Activated CD8-positive, alpha-beta memory T cell treated with anti-CD3 and anti-CD28 coated beads for 1 hour (primary cell): ENCODE measurements at places on chromosomes 4 and X.

GRCh38 chrX:135396566-135396965 is 25.2 kb upstream of the SMIM10L2A start:
- DNase-seq: no peak

GRCh38 chr4:84957514-84958420 is 8.7 kb downstream of the WDFY3 start:
- no peak for DNase-seq

DNA sequence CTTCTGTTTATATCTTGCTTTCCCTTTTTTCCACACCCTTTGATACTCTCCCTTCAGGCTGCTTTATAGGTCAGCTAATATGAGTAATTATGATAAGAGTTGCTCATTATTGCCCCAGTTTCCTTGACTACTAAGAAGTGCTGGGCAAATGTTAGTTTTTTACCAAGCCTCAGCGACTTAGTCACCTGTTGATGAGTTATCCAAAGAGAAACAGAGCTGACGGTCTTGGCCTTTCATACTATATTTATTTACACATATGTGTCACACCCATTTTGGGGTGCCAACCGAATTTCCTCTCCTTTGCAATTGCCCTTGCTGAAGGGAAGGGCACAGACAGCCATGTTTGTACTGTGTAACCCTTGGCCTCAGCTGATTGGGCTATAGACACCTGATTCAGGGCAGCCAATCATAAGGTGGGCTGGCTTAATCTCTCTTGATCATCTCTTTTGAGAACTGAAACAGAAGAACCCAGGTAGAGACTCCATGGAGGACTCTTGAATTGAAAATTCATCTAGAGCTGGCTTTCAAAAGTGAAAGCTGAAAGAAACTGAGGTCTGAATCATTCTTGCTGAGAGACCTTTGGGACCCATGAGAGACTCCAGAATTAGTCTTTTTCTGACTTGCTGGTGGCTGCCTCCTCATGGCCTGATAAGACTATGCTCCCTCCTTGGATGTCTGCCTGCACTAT is 111.7 kb upstream of the RPS6KA3 start:
- no peak for DNase-seq

GRCh38 chr4:15706646-15707362 is 3.9 kb downstream of the BST1 start:
- DNase-seq: no peak

- no peak for DNase-seq
Observed at GRCh38 chr4:22969287-22969896, 276.7 kb downstream of the GBA3 start.

- DNase-seq: no peak
Observed at GRCh38 chr4:122663814-122664610, 43.1 kb upstream of the IL21 start.

DNA sequence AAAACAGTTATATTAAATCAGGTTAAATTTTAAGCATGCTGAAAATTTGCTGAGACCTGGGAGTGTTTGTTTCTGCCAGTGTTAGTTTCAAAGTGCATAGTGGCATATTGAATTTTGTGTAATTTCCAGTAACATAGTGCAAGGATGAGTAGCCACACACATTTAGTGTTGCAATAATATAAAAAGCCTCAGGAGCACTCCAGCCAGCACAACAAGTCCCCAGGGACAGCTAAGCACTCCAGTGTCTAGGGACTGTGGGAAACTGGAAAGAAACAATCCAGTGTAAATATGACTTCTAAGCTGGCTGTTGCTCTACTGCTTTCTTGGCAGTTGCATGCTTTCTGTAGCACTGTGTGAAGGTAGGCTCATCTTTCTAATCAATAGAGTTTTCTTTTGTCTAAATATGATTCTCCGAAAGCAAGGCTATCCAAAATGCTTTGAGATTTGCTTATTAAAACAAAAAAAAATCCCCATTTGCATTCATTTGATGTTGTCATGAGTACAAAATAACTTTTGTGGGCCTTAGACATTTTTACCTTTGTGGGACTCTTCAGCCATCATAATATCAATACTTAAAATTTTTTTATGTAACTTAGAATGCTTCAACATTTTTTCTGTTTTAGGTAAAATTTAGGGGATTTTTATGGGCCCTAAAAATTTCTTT is 24.2 kb upstream of the CXCL2 start:
- DNase-seq: no peak

DNA sequence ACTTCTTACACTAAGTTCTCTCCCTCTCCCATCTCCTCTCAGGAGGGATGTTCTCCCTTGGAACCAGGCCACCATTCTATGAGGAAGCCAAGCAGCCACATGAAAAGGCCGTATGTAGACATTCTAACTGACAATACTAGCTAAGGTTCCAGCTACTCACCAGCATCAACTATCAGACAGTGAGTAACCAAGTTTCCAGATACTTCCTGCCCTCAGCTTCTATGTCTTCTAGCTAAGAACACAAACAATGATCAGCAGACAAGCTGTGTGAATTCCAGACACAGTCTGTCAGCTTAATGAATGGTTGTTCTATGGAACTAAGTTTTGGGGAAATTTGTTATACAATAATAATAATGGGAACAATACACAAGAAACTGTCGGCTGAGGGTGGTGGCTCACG is 50.8 kb downstream of the SMIM14 start:
- DNase-seq: no peak

DNA sequence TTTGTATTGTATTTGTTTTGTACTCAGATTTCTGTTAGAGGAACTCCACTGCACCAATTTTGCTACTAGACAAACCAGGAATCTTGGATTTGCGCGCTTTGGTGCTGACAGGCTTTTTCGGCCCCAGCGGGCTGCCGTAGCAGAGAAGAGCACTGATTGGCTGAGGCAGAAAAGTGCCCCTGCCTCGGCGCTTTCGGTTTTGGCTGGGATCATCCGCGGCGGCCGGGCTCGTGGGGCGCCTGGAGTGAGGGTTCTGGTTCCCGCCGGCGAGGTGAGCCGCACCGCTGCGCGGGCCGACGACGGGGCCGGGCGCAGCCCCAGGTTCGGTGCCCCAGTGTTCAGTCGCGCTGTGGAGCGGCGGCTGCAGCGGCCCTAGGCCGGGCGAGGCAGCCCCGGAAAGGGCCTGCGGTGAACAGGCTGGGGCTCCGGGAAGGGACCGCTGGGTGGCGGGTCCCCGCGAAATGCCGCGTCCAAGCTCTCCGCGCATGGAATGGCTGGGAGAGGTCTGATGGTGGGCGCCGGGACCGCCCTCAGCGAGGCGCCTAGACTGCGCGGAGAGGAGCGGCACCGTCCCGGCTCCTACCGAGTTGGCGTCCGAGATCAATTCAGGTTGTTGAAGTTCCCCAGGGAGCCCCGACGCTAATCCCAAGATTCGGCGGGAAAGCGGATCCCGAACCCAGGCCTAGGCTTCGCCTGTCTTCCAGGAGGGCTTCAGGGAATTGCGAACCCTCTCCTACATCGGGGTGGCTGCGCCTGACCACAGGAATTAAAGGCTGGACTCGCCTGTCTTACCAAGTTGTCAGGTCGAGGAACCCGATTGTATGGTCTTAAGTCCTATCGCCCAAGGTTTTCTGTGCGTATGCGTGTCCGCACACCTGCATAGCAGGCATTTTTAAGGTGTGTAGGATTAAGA is at the start of gene LSM6:
Gene LSM6 (plus strand): TSS at position 178 of the 913 bp plus-strand sequence. CDS start 7,204 bp downstream, outside the sequence.
- peak; percentile 53 for DNase-seq

DNA sequence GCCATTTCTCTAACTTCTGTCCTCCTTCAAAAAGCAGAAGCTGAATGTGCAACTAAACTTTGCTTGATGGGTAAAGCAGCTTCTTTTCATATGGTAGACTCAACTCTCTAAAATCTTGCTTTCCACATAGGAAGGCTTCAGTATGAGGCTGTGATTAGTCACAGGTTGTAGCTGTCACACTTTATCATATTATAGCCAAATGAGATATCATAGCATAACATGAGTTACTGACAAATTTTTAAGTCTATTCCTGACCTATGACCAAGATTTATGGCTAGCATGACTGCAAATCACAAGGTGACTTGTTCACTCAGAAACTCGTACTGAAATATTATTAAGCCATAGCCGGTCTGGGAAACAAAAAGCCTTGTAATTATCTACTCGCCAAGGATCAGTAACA is 998.6 kb downstream of the RPA4 start:
- no peak for DNase-seq

GRCh38 chr4:122928930-122929329 is 6.5 kb upstream of the NUDT6 start:
- DNase-seq: no peak

- DNase-seq: no peak
Observed at GRCh38 chr4:147735413-147736301, 3.8 kb downstream of the ARHGAP10 start.

- DNase-seq: no peak
Observed at GRCh38 chr4:186074189-186074588, 5.2 kb downstream of the TLR3 start.

DNA sequence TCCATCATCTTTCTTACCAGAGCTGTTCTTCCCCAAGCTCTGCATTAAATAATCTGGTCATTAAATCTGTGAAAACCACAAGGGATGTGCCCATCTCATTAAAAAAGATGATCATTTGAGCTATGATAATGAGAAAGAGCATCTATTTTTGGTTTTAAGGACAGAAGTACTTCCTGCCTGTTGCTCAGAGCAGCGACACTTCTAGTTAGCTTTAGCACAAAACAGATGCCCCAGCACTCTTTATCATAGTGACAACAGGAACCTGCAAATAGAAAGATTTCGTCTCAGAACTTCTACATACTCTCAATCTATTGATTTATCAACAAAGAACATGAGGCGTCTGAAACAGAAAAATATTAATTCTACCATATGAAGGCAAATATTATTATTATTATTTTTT is 140.1 kb downstream of the APBB2 start:
- DNase-seq: no peak
